Endodermal cell (in vitro differentiated cells): ENCODE measurements at places on chromosomes 6 and 20.

DNA sequence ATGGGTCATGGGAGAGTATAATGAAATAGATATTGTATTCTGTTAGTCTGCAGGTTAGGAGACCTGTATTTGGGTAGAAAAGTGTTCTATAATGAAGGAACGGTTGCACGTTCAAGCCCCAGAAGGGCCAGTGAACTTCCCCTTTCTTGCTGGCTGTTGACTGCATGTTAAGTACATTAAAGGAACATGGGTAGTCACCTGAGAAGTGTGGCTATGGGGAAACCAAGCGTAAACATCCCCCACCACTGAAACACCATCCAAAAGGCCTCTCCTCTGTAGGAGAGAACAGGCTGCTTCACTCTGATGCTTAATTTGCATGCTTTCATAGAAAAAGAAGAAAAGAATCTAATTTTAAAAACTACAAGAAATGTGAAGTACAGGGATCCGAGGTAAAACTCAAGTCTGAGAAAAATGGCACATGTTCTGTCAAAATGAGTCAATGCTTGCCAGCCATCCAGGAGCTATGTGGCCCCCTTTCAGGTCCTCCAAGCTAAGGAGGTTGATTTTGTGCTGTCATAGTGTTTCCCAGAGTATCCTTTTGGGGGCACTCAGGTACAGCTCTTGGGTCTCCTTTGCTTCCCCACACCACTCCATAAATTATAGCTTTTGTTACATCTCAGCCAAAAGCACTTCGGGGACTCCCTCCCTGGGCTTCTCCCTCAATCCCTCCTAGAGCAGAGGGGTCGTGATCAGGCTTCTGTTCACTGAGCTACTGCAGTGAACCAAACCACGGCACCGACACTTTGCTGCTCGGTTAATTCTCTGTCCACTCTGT is 283.7 kb upstream of the AGPAT4 start:
- peak; percentile 52 for DNase-seq

GRCh38 chr6:158414851-158415262 is 102.6 kb downstream of the TULP4 start:
- no peak for DNase-seq

DNA sequence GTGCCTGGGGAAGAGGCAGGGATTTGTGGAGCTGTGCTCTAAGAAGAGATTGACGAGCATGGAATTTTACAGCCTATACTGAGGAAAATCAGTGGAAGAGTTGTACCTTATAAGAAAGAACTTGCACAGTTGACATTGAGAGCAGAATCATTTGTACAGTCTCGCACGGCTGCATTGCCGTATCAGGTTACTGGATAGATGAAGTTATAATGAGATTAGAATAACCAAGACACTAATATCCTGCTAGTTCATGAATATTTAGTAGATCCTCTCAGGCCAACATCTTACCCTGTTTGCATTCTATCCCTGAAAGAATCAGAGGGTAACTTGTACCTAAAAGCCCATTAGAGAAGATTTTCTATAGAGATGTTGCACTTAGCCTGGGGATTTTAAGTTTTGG is 447.1 kb downstream of the PREX1 start:
- DNase-seq: no peak

DNA sequence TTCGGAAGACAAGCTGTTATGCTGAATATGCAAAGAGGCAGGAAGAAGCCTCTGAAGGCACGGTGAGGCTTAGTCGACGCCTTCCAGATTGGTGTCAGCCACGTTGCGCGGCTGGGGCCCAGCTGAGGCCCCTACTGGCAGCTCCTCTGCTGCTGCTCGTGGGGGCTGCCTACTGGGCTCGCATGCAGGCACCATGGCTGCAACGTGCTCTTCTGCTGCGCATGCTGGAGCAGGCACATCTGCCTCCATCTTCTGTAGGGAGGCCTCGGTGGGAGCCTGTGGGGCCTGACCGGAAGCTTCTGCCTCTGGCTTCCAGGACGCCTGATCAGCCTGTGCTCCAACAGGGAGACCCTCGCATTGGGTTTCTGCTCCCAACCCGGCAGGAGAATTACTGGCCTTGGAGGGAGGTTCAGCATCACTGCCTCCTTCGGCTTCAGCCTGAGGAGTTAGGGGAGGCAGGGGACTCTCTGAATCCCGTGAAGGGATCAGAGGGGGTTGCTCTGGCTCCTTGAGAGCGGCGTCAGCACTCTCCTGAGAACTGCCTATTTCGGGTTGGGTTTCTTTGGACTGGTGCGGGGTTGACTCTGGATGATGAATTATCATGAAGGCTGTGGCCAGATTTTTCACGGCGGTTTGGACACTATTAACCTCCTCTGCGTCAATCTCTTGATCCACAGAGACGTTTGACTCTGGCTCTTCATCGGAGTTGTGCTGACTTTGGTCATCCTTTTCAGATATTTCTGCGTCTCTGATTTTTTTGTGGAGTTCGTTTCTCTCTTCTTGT is 49.1 kb downstream of the TXLNB start:
- no peak for DNase-seq
